ENCODE measurements at places on chromosomes 13 and 19. TPM values are rescaled to one million over a fixed set of nuclear protein-coding genes. Genes with fewer than 3 reads are reported as not detected.

The KLK12 gene
- not detected for total RNA-seq

The ARHGAP45 gene
- total RNA-seq, result 15.0 TPM

The KRTDAP gene
- total RNA-seq, result not detected

The RGCC gene
- total RNA-seq, result 65.3 TPM

The ACP7 gene
- not detected for total RNA-seq

The ATP7B gene
- total RNA-seq, result 8.1 TPM

The SIGLEC9 gene
- total RNA-seq, result 9.5 TPM

The COX7A1 gene
- total RNA-seq, result 69.8 TPM

The IL12RB1 gene
- total RNA-seq, result 0.99 TPM

The ZNF266 gene
- total RNA-seq, result 32.7 TPM

The CEP89 gene
- total RNA-seq, result 11.1 TPM

The B3GNT3 gene
- total RNA-seq, result 0.55 TPM

The ZNF578 gene
- 1.2 TPM for total RNA-seq

The FLT1 gene
- 5.7 TPM for total RNA-seq

DNA sequence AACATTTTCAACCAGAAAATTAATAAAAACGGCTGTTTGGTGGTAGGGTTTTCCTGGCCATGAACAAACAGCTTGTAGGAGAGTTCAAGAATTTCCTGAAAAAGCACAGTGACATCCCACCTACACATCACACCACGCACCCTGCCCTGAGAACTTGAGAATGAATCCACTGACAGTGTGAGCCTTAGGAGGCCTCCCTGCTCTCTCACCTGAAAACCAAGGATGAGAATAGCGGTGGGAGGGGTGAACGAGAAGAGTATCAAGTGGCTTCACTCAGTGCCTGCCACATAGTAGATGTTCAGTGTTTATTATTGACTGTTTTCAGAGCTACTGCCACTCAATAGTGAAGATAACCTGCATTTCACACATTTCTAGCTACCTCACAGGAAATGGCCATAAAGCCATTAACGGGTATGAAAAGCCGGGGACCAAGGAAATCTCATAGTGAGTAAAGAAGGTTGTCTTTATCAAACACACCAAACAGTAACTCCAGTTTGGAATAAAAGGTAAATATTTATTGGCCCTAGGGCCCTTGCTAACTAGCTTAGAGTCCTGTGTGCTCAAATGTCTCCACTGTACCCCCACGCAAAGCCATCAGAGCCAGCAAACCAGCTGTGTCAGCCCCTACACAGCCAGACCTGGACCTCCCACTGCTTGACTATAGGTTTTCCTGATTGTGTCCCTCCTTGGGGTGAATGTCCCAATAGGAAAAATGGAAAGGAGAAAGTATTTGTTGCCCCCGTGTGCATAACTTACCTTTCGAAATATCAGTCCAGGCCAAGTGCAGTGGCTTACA lies 40.6 kb downstream of the TPT1 start:
- DNase-seq, result no peak

DNA sequence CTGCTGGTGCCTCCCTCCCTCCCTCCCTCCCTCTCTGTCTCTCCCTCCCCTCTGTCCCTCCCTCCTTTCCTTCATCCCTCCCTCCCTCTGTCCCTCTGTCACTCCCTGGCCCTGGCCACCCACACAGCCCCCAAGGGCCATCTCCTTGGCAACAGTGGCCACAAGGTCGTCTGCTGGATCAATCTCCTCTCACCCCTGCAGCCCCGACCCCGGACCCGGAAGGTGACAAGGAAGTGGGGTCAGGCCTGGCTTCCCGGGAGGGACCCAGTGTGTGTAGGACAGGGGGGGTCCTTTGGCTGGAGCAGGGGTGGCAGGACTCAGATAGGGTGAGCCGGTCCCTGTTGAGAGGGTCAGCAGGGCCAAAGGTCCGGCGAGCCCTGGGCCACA lies 21.9 kb upstream of the TCF3 start:
- DNase-seq, result no peak

- DNase-seq, result no peak
Observed at GRCh38 chr19:49642492-49643035, 555 bp downstream of the SCAF1 start.

GRCh38 chr19:49469828-49470614 lies 4.0 kb upstream of the FLT3LG start:
- no peak for DNase-seq

DNA sequence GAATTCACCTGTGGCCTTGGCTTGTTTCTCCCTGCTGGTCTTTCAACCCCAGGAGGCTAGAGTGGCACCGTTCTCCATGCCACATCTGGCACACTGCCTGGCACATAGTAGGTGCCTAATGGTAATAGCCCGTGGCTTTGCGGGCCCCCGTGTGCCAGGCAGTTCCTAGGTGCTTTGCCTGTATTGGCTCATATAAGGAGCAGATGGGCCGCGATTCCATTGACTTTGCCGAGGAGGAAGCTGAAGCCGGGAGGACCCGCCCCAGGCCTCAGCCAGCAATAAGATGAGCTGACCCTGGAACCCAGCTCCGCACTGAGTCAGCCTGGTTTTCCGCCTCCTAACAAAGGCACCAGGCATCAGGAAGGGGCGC lies 807 bp downstream of the PGLYRP1 start:
- no peak for DNase-seq

GRCh38 chr19:44608391-44608821 lies 5.0 kb upstream of the IGSF23 start:
- no peak for DNase-seq

DNA sequence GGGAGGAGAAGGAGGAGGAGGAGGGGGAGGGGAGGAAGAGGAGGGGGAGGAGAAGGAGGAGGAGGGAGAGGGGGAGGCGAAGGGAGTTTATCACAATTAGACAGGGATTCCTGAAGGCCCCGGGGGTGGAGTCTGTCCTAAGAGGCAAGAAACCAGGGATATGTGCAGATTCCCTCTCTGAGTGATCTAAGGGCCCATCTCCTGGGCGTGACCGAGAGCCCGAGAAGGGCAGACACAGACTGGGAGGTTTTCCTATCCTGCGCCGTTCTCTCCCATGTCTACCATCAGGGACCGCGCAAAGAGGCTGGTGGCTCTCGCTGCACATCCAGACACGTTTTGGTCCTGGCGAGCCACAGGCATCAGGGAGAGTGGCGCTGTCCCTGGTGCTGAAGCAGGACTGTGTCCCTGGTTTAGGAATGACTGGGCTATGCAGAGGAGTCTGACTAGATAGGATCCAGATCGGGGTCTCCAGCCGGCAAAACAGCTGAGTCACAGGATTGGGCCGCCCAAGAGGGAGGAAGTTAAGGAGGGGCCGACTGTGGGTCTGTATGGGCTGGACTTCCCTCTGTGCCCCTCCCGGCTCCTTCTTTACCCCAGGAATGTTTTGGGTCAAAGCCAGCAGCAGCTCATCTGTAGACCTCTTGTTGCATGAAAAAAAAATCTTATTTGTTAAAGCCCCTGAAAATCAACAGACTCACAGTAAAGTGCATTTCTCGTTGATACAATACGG lies 17.9 kb upstream of the ZNF175 start:
- no peak for DNase-seq

- DNase-seq, result no peak
Observed at GRCh38 chr13:91722267-91722884, 324.0 kb downstream of the GPC5 start.

- DNase-seq, result no peak
Observed at GRCh38 chr13:45120967-45121831, 889 bp downstream of the GTF2F2 start.

GRCh38 chr13:48579165-48579918 lies 46.5 kb upstream of the RCBTB2 start:
- no peak for DNase-seq

- DNase-seq, result no peak
Observed at GRCh38 chr19:45030825-45031224, 8.0 kb upstream of the CLASRP start.

GRCh38 chr19:50005428-50005827 lies 19.7 kb downstream of the VRK3 start:
- no peak for DNase-seq

DNA sequence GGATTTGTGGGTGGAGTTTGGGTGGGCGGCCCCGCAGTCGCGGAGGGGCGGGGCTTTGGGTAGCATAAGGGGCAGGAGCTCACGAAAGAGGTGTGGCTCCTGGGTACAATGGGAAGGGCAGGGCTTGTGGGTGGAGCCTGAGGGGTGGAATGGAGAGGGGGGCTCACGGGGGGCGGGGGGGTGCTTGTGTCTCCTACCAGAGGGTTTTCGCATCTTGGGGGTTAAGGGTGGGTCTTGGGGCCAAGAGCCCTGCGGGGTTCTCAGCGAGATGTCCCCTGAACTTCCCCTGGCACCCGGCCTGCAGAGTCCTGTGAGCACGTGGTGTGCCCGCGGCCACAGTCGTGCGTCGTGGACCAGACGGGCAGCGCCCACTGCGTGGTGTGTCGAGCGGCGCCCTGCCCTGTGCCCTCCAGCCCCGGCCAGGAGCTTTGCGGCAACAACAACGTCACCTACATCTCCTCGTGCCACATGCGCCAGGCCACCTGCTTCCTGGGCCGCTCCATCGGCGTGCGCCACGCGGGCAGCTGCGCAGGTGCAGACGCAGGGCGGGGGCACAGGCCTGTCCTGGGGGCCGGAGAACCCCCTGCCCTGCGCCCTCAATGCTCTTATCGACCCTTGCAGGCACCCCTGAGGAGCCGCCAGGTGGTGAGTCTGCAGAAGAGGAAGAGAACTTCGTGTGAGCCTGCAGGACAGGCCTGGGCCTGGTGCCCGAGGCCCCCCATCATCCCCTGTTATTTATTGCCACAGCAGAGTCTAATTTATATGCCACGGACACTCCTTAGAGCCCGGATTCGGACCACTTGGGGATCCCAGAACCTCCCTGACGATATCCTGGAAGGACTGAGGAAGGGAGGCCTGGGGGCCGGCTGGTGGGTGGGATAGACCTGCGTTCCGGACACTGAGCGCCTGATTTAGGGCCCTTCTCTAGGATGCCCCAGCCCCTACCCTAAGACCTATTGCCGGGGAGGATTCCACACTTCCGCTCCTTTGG lies 5.1 kb downstream of the FSTL3 start:
- peak; percentile 88 for DNase-seq

DNA sequence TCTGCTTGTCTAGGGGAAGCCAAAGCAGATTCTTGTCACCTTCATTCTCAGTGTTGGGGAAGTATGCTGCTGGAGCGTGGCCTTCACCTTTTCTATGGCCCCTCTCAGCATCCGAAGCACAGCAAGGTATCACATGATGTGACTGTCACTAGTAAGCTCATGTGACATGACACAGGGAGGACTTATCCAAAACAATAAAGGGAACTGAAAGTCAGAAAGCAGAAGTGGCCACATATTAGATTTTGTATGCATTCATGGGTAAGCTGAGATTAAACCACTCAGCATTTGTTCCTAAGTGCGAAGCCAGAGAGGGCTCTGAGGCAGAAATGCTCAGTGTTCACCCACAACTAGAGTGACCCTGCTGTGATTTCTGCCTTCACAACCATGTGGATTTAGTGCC lies 72.8 kb upstream of the PCDH8 start:
- no peak for DNase-seq

- DNase-seq, result no peak
Observed at GRCh38 chr13:36288794-36289391, 8.7 kb downstream of the CCDC169 start.

DNA sequence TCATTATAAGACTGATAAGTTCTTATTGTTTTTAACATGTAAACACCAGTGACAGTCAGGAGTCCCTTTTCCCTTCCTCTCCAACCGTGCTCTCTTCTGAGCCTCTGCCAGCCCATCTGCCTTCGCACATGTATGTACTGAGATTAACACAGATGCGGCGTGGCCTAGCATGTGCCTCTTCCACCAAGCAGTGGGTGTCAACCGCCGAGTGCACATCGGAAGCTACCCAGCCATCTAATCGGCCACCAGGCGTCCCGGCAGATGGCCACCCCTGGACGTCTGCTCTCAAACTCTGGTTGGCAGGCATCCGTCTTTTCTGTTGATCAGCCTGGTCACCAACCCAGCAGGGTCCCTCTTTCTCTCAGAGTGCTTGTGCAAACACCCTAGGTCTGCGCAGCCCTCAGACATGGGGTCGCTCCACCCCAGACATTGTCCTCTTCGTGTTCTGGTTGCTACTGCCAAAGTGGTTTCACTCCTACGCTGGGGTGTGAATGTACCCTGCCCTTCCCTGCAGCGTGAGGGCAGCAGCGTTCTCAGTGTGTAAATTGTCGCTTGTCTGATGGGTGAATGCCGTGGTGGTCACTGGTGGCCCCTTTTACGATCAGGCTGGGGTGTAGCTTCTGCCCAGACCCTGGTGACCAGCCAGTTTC lies 57.7 kb upstream of the LDLR start:
- DNase-seq, result no peak

GRCh38 chr13:51359352-51359751 lies 19.9 kb downstream of the SERPINE3 start:
- DNase-seq, result no peak

DNA sequence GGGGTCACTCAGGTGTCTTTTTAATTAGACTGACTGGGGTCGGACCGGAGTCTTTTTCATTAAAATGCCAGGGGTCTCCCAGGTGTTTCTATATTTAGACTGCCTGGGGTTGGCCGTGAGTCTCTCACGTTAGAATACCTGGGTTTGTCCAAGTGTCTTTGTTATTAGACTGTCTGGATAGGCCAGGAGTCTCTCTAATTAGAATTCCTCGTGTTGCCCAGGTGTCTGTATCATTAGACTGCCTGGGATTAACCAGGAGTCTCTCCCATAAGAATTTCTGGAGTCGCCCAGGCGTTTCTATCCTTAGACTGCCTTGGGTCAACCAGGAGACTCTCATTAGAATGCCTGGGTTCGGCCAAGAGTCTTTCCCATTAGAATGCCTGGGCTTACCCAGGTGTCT lies 1445.7 kb downstream of the UQCRFS1 start:
- DNase-seq, result no peak

- no peak for DNase-seq
Observed at GRCh38 chr13:54206626-54207025, 1178.0 kb downstream of the OLFM4 start.

- DNase-seq, result no peak
Observed at GRCh38 chr13:111283991-111284390, 36.5 kb upstream of the TEX29 start.

- DNase-seq, result no peak
Observed at GRCh38 chr13:89097994-89098393, 1426.8 kb downstream of the SLITRK5 start.

DNA sequence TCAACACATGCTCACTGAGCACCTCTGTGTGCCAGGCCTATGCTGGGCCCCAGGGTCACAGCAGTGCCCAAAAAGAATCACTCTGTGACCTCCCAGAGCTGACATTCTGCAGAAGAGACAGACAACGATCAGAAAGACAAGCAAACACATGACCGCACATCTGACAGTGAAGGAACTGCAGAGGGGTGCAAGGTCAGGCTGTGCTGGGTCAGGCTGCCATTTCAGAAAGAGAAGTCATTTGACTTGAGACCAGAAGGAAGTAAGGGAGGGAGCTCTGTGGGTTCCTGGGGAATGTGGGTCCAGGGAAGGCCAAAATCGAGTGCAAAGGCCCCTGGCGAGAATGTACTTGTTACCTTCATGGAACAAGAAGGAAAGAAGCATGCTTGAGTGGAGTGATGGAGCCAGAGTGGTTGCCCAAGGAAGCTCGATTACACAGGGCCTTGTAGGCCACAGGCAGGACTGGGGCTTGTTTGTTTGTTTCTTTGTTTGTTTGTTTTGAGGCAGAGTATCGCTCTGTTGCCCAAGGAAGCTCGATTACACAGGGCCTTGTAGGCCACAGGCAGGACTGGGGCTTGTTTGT lies 11.4 kb upstream of the CD22 start:
- no peak for DNase-seq
